ENCODE measurements at places on chromosomes 11 and 22. TPM values are rescaled to one million over a fixed set of nuclear protein-coding genes. Genes with fewer than 3 reads are reported as not detected.

The SCUBE1 gene
- total RNA-seq: 9.2 TPM

GRCh38 chr11:3655547-3655946, 10.6 kb downstream of the ART1 start:
- no peak for DNase-seq

- DNase-seq: no peak
Observed at GRCh38 chr11:63548178-63548577, 11.6 kb downstream of the PLAAT4 start.

The FOLR2 gene
- not detected for total RNA-seq

The OR8K5 gene
- total RNA-seq: not detected

DNA sequence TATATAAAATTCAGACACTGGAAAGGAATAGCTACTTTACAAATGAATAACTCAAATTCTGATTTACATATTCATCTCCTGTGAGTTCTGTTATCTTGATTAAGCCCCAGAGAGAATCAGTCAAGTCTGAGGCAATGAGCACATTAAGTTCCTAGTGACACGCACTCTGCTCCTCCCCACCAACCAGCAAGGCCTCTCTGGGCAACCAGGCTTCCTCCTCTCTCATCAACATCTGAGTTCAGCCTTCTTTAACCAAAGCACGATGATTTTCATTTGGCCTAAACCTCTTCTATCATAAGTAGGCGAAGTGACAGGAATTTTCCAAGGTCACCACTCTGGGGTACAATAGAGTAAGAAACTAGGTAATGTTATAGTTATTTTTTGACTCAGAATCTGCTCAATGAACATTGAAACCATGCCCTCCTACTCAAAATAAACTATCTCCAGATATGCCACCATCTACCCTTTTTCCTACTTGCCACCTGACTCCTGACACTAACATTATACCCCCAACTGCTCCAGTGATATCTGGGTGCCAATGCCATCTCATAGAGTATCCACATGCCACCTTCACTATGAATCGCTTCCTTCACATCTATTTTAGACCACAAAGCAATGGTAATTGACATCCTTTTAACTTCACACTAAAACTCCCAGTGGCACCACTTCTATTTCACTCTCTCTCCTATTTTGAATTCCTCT, 114.8 kb downstream of the FAM76B start:
- DNase-seq: no peak

DNA sequence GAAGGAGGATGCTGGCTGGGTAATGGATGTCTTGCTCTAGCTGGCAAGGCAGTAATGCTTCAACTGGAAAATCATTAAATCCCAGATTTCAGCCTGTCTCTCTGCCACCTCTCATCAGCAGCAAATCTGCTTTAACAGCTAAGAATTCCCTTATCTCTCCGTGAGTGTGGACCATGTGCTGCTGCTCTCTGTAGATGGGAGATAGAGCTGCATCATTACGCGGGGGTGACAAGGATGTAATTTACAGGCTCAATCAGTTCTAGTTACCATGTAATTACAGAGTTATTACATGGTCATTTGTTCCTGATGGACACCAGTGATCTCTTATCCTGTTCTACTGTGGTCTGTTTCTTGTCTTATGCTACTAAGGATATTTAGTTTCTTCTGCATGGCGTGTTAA, 665.4 kb downstream of the NTM start:
- DNase-seq: no peak

DNA sequence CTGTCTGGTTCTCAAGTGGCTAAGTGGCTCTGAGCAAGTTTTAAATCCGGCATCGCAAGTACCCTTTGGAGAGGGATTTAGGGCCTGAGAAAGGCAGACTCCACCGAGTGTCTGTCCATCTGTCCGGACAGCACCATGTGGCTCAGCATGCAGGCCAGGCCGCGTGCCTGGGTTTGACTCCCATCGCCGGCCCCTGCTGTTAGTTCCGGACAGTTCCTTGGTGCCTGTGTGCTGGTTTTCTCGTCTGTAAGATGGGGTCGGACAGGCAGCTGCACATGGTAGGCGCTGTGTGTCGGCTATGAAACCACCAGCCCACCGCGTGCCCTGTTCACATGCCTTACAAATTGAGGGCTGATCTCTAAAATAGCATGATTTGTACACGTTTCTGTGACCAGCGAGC, 31.0 kb downstream of the NUP50 start:
- no peak for DNase-seq

The POTEH gene
- 0.29 TPM for total RNA-seq

The PGA5 gene
- total RNA-seq: not detected

Measured in RPMI7951 (cell line).